Skin of body (tissue), 3 donors: ENCODE measurements at places on chromosomes 1 and 21.

GRCh38 chr1:106912131-106912530 lies 144.3 kb upstream of the PRMT6 start:
- DNase-seq: no peak

DNA sequence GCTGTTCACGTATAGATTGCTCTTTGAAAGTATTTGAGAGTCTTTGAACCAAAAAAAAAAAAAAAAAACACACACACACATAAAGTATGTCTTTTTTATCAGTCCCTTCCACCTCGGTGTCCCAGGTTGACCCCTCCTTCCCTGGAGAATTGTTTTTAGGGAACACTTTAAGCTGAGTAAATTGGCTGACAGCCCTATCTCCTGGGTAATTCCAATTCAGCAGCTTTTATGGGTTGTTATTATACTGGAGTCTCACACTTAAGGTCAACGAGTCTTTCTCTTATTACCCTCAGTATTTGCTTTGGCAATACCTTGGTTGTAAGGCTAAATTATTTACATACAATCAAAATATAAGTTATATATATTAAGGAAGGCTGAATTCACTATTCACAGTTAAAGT lies 69.4 kb downstream of the SLC30A10 start:
- no peak for DNase-seq

DNA sequence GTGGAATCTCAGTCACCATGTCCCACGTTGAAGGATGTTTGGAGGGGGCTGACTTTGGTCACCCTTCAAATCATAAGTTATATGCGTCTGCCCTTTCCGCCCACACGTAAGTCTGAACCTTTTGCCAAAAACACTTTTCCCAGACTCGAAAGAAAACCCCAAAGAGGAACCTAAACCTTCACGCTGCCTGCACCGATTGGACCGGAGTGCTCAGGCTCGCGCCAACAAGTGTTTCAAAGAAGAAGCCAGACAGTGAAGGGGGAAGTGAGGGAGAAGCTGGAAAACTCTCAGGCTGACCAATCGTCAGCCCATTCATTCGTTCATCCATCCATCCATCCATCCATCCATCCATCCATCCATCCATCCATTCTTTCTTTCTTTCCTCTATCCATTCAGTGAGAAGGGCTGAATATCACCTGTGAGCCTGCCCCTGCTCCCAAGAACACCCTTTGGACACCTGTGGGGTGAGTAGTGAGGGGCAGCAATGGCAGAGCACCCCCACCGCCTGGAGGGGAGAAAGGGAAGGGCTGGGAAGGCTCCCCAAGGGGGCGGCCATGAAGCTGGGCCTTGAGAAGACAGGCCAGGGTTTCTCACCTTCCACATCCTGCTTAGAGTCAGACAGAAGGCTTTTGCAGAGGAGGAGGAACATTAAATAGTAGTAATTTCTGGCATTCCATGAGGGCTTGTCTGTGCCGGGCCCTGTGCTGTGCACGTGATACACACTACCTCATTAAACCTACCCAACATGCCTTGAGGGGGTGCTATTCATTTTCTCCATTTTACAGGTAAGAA lies 27.1 kb upstream of the RUNX3 start:
- DNase-seq: no peak

DNA sequence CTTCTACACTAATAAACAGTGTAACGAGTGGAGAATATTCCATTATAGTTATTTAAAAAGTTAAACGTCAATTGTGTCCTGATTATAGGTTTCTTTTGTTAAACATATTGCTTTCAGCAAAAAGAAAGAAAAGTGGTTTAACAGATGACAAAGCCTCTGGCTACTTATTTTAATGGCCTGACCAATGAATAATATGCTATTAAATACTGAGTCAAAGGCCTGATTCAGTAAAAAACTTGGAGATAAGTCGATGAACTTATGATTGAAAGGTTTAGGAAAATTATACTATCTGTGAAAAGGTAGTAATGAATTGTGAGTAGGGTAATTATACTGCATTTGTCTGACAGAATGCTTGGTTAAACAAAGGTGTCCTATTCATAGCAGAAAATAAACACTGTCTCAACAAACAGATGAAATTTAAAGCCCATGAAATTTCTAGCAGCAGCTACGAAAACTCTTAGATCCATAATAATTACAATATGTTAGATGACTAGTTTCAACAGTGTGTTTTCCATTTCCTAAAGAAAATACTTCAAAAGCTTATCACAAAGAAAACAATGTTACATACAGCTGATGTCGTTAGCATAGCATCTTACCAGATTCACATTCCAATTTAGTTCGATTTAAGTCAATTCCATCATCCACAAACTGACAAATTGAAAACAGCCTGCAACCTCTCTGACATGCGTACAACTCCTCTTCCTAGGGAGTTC lies 6.2 kb downstream of the TMEM59 start:
- no peak for DNase-seq

DNA sequence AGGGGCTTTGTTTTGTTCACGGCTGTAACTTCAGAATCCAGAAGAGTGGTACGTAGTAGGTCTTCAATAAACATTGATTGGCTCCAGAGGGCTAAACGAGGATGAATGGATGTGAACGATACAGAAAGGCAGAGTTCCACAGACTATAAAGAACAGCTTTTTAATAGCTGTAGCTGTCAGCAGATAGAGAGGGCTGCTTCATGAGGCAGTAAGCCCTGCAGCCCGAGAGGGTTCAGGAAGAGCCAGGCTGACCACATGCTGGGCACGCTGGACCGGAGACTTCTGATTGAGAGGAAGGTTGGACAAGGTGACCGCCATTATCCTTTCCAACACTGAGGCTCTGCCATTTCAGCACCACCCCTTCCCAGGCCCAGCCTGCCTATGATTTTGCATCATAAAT lies 45.3 kb downstream of the KIRREL1 start:
- no peak for DNase-seq

DNA sequence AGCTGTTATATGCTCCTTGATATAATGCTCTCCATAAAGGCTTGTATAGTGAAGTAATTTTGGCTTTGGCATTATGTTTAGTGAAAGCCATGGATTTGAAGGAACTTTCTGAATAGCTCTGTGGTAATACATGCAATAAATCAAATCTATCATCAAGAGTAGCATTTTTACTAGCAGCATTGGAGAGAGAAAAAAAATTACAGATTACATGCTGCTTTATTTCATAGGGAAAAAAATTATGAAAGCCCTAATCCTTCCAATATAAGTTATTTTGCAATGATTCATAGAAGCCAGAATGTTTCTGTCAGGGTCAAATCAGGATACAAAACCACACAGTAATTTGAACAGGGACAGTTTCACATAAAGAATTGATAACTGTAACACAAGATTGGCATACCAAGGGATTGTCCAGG lies 250.0 kb downstream of the SPATA17 start:
- peak; percentile 95 for DNase-seq
